ENCODE measurements at places on chromosomes 5 and 9.

DNA sequence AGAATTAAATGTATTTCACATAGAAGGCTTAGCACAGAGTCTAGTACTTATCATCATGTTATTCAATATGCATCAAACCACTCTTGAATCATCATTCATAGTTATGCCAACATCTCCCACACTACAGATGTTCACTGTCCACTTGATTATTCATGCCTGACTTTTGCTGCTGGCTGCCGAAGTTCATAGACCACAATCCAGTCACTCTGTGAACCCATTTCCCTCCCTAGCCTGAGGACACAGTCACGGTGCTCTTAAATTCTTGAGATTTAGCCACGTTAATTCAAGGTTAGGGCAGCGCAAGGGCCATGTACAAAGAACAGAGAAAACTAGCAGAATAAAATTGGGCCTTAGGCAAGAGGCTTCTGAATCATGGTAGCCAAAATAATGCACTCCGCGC is 32.4 kb downstream of the ABCA1 start:
- DNase-seq = no peak

- DNase-seq = no peak
Measured at GRCh38 chr5:96743065-96743768, 64.5 kb downstream of the ERAP1 start.

DNA sequence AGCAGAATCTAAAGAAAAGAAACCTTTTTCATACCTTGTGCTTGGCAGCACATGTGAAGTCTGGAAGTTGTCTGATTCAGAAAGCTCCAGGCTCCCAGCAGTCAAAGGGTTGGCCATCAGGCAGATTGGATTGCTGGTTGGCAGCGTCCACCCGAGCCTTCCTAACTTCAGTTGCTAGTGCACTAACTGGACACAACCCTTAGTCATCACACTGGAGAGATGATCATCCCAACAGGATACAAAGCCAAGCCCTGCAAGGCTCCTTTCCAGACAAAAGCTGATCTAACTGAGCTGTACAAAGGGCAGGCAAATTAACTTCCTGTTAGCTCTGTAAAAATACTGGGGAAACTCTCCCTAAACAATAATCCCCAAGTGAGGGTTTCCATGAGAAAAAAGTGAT is 185.6 kb downstream of the SNX18 start:
- no peak for DNase-seq

DNA sequence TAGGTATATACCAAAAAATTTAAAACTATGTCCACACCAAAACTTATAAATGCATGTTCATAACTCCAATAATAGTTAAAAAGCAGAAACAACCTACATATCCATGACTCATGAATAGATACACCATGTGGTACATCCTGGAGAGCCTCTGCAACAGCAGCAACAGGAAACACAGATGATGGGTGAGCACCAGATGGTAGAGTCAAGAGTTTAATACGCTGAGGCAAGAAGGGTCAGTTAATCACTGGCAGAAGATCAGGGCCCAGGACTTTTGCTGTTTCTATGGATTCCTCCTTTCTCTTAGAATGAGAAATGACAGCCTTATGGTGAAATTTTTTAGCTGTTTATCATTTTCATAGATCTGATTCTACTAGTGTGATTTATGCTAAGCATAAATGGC is 351.8 kb upstream of the ADAMTSL1 start:
- no peak for DNase-seq

GRCh38 chr5:16392718-16393117 is 72.9 kb downstream of the ZNF622 start:
- no peak for DNase-seq

- DNase-seq = no peak
Measured at GRCh38 chr5:144015961-144016360, 154.5 kb downstream of the YIPF5 start.

DNA sequence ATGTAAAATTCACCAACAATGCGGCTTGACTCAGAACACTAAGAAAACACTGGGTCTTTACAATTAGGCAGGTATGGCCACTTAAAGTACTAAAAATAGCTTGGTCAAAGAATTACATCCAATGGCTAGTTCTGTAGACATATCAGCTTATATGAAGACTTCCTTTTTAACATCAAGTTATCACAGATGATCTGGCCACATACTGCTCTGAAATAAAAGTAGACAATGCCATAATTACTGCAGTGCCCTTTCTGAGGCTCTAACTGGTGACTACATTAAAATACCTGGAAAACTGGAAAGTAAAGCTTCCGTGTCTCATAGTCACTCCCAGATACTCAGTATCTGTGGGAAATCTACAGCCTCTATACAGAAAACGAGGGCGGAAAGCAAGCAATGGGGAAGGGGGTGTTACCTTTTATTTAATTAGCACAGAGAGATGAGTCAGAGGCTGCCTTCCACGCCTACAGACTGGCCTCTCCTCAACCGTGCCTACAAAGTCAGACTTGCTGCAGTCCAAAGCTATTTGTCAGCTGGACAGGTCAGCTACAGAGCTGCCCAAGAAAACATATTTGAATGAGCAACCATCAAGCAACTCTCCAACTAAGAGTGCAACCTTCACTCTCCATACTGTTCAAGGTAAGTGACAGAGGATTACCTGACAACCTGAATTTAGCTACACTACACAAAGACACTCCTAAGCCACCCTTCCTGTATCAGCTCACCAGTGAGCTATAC is 8.7 kb downstream of the SERINC5 start:
- DNase-seq = peak; percentile 89

- DNase-seq = no peak
Measured at GRCh38 chr5:15993334-15993733, 186.3 kb downstream of the MARCHF11 start.

Measured in Panc1 (cell line).